ENCODE measurements at places on chromosomes 12 and 14.

- DNase-seq, result no peak
Observed at GRCh38 chr12:121512561-121512960, 68.3 kb downstream of the KDM2B start.

GRCh38 chr14:23566778-23567185, 809 bp downstream of the AP1G2 start:
- DNase-seq, result no peak

DNA sequence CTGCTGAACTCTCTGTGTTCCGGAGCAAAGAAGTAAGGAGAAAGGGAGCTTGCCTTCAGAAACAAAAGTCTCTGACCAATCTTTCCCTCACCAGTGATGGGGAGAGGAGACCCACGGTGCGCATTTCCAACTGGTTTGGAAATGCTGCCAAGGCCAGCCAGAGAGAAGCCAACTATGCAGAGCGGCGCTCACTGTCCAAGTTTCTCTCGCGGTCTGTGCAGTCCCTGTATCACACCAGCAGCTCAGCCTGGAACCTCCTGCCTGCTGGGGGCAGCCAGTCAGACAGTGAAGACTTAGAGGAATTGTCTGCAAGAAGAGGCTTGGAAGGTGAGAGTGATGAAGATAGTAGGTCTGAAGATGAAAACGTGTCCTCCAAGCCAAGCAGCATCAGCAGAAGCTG, 206.2 kb downstream of the NAV3 start:
- no peak for DNase-seq

GRCh38 chr12:79936670-79937069, 1.8 kb upstream of the PPP1R12A start:
- DNase-seq, result no peak

GRCh38 chr12:40684986-40685385, 7.3 kb upstream of the CNTN1 start:
- DNase-seq, result no peak

DNA sequence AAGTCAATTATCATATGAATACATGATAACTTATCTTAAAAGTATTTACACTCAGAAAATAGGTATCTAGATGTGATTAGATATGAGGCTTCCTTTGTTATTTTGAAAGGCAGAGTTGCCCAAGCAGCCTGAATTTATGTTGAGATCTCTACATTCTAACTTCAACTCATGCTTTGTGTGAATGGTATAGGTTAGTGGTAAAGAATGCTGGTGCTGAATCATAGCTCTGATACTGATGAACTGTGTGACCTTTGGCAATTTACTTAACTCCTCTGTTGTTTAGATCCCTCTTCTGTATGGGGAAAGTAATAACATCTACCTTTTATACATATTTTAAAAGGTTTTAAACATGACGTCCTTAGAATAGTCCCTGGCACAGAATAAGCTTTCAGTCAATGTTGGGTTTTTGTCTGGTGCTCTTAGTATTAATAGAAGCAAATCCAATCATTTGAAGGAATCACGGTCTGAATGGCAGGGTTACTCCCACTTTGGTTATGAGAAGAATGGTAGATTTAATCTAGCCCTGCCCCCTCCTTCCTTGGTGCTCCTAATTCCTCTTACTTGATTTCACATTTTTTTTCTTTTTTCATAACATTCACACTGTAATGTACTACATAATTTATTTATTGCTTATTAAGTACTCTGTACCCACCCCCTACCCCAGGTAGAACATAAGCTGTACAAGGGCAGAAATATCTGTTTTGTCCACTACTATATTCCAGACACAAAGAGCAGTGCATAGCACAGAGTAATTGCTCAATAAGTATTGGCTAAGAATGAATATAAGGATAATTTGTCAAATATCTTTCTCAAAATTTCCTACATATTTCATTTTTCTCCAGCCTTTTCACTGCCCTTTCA, 203.3 kb upstream of the KRR1 start:
- no peak for DNase-seq

- no peak for DNase-seq
Observed at GRCh38 chr12:58026897-58027891, 85.8 kb downstream of the ATP23 start.

GRCh38 chr12:52945389-52946232, 3.3 kb upstream of the KRT18 start:
- DNase-seq, result no peak

DNA sequence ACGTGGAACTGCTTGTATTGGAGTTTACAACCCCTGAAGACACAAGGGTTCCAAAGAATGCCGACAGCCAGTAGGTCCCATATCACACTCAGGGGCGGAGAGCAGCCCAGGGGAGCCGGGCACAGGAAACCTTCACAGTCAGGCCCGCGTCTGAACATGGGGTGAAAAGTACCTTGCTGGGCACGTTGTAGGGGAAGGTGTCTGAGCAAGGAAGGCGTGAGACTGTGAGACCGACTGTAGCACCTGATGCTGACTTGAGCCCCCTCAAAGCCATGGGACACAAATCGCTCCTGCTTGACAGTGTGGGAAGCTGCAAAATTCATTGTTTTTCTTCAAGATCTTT, 14.7 kb downstream of the RIMBP2 start:
- peak; percentile 62 for DNase-seq

DNA sequence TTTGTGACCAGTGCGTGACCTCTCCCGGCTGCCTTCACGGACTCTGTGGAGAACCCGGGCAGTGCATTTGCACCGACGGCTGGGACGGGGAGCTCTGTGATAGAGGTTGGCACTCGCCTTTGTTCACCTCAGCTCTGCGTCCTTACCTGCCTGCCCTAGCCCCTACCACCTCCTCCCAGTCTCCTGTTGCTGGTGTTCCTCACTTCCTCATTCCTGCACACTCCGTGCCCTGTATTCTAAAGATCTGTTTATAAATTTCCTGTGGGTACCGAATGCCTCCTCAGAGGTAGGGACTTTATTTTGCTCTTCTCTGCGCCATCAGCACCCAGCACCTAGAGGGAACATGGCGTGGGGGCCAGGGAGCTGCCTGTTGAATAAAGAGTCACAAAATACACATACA, 2.3 kb downstream of the DLK1 start:
- DNase-seq, result no peak

DNA sequence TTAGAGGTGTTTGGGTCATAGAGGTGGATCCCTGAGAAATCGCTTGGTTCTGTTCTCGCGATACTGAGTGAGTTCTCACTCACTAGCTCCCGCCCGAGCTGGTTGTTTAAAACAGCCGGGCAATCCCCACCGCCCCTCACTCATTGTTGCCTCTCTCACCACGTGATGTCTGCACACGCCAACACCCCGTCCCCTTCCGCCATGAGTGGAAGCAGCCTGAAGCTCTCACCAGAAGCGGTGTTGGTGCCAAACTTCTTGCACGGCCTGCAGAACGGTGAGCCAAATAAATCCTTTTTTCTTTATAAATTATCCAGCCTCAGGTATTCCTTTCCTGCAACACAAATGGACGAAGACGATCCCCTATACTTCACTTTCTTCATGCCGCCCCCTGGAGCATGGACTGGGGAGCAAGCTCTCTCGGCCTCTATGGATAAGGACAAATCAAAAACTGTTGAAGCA, 45.4 kb upstream of the CCND2 start:
- DNase-seq, result peak; percentile 74

DNA sequence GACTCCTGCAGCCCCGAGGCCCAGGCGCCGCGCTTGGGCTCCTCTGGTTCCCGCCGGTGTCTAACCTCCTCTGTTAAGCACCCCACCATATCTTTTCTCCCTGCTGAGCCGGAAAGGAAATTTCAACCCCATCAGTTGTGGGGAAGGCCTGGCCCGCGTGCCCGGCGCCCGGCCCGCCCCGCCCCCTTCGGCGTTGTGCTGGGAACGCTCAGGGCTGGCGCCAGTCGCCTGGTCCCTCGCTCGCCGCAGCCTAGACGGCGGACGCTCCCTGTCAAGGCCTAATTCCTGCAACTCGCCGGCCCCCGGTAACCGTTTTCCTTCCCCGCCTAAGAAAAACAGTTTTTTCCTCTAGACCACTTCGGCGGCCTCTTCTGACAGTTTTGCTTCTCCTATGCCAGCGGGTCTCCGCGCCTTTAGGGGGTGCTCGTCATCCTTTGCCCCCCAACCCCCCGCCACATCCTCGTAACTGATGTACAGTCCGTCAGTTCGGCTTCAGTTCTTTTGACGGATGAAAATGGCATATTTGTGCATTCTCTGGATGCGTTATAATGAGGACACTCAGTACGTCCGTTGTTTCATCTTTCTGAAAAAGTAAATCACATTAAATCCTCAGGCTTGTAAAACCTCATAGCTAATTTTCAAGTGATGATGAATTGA, 506 bp upstream of the NAP1L1 start:
- DNase-seq, result no peak

- no peak for DNase-seq
Observed at GRCh38 chr12:111741235-111741812, 25.4 kb upstream of the ALDH2 start.

DNA sequence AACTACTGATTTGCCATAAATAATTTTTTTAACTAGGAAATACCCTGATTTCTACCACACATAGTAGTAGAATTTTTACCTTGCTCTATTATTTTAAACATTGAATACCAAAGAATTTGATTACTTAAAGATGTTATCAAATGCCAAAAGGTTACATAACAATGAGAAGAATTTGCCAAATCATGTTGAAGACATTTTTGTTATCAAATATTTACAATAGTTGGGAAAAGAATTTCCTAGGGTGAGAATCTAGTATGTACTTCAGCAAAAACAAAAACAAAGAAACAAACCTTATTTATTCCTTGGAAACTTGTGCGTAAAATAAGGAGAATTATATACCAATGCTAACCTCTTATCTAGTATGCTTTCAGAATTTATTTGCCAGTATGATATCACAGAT, 107.2 kb downstream of the SCAF11 start:
- DNase-seq, result no peak

- no peak for DNase-seq
Observed at GRCh38 chr12:124928912-124929530, 14.6 kb upstream of the UBC start.

DNA sequence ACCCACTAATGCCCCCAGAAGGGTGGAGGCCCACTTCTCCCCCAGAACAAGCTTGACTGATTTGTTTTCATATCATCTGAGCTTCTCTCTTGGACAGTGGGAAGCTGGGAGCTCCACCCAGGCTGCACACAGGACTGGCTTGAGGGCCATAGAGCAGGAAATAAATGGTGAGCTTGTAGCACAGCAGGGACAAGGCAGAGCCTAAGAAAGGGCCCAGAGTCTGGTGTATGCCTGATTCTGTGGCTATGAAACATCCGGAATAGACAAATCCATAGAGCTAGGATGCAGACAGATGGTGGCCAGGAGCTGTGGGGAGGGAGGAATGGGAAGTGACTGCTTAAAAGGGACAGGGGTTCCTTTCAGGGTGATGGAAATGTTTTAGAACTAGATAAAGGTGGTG, 79.0 kb downstream of the ARL6IP4 start:
- DNase-seq, result no peak

GRCh38 chr12:28817524-28817923, 331.6 kb upstream of the FAR2 start:
- DNase-seq, result no peak

GRCh38 chr12:98733667-98734350, 88.7 kb downstream of the APAF1 start:
- DNase-seq, result no peak

DNA sequence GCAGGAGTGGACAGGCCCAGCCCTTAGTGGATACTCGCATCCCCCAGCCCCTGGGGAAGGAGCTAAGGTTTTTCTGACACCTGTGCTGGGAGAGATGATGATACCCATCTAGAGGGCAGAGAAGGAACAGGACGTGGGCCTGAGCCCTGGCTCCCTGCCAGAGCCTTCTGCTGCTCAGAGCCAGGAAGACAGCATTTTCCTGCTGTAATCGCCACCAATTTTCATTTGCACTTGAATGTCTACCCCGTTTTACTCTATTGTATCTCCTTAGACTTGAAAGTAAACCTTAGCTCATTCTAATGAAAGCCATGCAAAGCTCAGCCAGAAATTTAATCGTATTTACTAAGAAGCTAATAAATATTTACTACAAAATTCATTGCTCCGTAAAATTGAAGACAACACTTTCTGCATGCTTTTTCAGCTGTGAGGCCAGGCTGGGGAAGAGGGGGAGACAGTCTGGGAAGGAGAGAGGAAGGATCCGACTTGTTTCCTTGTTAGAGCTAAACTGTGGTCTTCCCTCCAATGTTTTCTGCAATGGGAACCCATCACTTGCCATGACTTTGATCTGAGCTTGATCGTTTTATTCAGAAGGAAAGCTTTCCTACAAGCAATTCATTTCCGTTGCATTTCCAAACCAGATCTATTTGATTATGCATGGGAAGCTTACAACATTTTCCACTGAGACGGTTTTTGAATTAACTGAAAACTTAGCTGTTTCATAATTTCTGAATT, 17.6 kb upstream of the TRAF3 start:
- no peak for DNase-seq

- DNase-seq, result no peak
Observed at GRCh38 chr14:29821661-29822429, 105.8 kb downstream of the PRKD1 start.
